ENCODE measurements at places on chromosomes 13 and 19.

GRCh38 chr13:76213423-76213904 lies 577.3 kb downstream of the LMO7 start:
- no peak for DNase-seq

DNA sequence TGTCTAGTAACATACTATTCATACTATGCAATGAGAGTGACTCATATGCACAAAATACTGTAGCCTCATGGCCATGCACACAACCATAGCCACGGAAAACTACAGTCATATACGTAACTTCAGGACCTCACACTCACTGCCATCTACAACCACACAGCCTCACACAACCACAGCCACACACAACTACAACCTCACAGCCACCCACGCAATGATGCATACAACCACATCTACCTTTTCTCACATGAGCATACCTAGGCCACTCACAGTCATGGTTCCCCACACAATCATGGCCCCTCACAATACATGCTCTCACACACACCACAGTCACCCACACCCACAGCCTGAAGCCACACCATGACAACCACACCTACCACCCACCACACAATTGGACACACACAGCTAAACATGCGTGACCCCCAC lies 8.7 kb upstream of the TNFSF14 start:
- no peak for DNase-seq

- DNase-seq = no peak
Measured at GRCh38 chr19:17505223-17505622, 6.2 kb upstream of the PGLS start.

DNA sequence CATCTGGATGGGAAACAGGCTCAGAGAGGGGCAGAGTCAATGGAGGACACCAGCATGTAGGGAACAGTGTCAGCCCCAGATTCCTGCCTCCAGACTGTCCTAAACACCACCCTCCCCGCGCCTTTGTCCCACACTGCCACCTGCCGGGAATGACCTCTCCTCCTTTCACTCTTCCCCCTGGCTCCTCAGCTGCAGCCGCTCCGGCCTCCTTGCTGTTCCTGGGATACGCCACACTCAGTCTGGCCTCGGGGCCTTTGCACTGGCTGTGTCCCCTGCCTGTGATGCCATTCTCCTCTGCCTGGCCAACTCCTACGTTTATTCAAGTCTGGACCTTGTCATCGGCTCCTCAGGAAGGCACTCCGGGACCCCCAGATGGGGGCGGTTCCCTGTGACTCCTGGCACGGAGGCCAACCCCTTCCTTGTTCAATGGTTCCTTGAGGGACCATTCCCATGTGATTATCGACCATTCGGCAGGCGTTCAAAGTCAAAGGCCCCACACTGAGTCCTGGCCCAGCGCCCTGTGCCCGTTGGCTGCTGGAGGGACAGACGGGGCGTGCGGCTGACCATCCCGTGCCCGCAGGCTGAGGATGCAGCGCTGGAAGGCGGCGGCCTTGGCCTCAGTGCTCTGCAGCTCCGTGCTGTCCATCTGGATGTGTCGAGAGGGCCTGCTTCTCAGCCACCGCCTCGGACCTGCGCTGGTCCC lies 15.8 kb downstream of the FUT6 start:
- DNase-seq = no peak

DNA sequence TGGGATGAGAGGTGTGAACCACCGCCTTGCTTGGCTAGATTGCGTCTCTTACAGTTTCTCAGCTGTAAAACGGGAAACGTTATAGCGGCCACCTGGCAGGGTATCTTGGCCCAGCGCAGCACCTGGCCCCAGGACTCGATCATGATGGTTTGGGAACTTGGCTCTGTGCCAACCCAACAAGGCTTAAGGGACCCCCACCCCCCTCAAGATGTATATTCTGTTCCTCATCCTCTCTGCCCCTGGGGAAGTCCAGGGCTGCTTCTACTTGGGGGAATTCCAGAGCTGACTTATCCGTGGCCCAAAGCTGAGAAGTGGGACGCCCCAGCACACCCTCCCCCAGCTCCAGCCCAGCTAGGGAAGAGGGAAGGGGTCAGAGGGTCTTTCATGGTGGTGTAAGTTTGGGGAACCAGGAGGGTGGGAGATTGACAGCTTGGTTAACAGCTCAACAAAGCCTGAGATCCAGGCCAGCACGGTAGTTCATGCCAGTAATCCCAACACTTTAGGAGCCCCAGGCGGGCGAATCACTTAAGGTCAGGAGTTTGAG lies 695 bp downstream of the ICAM1 start:
- no peak for DNase-seq

DNA sequence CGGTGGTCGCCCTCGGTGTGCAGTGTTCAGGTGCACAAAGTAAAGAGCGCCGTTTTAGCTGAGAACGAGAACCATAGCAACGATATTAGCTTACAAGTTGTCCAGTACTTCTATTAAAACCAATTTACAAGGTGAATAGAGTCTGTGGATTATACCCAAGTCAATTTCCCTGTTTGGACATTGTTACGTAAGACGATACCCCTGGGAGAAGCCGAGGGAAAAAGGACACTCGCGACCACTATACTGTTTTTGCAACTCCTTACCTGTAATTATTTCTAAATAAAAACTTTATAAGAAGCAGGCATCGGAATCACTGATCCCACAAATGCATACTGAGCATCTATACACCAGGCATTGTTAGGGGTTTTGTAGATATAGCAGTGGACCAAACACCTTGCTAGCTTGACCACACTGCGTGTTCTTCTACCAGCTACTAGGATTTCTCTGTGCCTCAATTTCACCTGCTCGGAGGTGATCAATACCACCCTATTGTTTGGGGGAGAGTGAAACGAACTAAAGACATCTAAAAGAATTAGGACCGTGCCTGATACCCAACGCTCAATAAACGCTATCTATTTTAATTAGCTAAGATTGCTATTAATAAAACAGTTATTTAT lies 488 bp upstream of the EEF2 start:
- no peak for DNase-seq
